Fibroblast of upper back skin (primary cell): ENCODE measurements at places on chromosomes 2 and 18.

GRCh38 chr2:142650601-142651000 lies 226.9 kb upstream of the KYNU start:
- no peak for DNase-seq

GRCh38 chr2:170905864-170906263 lies 23.2 kb upstream of the GORASP2 start:
- DNase-seq: no peak

DNA sequence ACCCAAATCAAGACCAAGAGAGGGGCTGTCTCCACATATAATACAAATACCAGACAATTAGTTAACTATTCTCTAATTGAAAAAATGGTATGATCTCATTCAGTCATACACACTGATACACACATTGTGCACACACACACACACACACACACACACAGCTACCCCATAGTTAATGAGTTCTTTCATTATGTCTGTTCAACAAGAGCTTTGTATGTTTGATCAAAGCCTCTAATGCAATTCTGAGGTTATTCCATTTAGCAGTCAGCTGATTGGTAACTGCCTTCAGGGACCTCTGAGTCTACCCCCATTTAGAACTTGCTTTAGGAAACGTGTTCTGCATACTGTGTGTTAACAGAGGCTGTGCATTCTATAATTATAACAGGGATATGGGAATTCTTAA lies 741.4 kb upstream of the LRRTM4 start:
- DNase-seq: no peak

- DNase-seq: peak; percentile 66
Measured at GRCh38 chr2:23418461-23418911, 33.5 kb downstream of the KLHL29 start.

- peak; percentile 82 for DNase-seq
Measured at GRCh38 chr2:71614976-71615766, 161.8 kb downstream of the DYSF start.

DNA sequence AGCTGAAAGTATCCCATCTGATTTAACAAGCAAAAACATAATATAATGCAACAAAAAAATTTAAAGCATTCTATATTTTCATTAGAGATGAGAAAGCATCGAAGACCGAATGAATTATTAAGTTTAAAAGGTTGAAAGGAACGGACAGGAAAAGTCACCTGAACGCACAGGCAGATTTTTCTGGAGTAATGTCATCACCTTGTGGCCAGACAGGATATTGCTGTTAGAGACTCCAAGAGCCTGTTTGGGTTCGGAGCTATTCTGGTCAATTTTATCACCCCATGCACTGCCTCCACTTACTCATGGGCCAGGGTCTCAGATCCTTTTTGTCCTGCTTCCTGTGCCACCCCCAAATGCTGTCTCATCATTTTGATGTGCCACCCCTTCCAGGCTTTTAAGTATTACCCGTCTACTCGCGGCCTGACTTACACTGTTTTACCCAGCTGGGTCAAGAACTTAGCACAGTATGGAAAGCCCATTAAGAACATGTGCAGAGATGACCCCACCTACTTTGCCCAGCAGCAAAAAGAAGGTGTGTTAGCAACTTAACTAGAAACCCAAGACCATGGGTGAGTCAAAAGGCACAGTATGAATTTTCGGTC lies 27.3 kb downstream of the GKN2 start:
- peak; percentile 51 for DNase-seq

DNA sequence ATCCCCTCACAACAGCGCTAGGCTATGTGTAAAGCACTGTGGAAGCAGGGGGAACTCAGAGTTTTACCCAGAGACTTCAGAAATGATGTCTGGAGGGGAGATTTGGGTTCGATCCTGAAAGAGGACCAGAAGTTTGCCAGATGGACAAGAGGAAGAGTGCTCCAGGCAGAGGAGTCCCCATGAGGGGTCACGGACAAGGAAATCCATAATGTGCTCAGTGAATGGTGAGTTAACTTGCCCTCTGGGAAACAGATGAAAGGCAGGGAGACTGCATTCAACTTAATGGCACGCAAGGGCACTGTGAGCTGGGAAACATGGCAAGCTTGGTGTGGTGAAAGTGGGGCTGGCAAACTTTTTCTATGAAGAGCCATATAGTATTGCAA lies 6.0 kb upstream of the ASAP2 start:
- no peak for DNase-seq

- DNase-seq: no peak
Measured at GRCh38 chr2:145235312-145235711, 715.4 kb upstream of the ZEB2 start.

DNA sequence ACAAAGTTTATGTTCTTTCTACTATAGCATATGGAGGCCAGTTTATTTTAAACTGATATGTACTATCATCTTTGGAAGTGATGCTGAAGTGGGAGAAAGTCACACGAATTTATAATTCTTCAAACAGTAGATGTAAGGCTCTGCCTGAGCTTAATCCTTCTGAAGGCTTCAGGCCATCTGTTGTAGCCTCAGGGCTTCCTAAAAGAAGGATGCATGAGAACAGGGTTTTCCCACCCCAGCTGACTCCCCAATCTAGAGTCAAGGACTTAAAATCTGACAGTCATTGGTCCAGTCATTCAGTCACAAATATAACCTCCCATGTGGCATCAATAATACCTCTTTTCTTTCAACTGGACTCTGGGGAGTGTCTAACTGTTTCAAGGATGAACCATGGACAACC lies 330.5 kb downstream of the KCNS3 start:
- DNase-seq: no peak

- DNase-seq: no peak
Measured at GRCh38 chr18:11726556-11726955, 37.5 kb downstream of the GNAL start.

GRCh38 chr2:232829988-232830387 lies 40.1 kb upstream of the SNORC start:
- no peak for DNase-seq
